ENCODE measurements at places on chromosomes 12 and 14.

DNA sequence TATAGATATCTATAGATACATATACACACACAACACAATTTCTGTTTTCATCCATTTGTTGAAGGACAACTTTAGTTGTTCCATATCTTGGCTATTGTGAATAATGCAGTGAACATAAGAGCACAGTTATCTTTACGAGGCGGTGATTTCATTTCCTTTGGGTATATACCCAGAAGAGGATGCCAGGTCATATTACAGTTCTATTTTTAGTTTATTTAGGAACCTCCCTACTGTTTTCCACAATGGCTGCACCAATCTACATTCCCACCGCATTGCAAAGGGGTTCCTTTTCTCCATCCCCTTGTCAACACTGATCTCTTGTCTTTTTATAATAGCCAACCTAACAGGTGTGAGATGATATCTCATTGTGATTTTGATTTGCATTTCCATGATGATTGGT, 143.4 kb upstream of the ARHGAP5 start:
- DNase-seq = no peak

DNA sequence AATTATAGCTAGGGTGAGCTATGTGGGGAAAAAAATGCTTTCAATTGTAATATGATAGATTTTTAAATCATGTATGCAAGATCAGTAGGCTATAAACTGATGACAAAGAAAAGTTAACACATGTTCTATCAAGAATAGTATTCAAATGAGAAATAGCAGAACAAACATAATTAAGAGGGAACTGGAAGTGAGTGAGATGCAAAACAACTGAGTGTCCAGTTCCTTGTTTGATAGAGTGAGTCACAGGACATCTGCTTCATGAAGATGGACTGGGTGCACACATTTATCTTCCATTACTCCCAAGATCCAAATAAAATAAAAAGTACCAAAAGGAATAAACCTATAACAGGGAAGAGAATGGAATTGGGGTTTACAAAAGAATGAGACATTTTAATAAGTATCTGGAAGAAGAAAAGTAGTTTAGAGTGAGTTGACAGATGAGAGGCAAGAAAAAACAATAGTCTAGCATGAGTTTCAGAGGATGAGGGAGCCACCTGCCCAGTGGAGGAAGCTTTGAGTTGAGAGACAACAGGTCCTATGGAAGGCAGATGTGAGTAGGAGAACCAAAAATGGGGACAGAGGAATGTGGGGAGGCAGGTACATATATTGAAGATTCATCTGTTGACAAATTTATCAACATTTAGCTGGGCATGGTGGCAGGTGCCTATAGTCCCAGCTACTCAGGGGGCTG, 178.1 kb upstream of the ARHGAP5 start:
- DNase-seq = peak; percentile 48

- no peak for DNase-seq
Observed at GRCh38 chr14:101201535-101202151, 298.1 kb upstream of the RTL1 start.

GRCh38 chr12:54616933-54617680, 17.6 kb downstream of the LACRT start:
- peak; percentile 18 for DNase-seq

DNA sequence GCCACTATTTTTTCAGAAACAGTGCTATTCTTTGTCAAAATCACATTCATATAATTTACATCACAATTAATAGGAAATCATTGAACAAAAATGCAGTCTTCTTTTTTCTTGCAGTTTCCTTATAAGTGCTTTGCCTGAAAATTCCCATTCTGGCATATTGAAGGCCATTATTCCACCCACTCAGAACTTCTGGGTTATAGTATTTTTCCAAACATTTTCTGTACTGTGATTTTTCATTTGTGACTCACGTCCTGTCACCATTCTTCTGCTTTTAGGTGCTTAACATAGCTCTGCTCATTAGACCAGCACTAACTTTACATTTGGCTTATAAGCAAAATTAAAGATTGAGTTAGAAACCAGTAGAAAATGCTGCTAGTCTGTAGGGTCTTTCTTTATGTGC, 241.0 kb upstream of the NPAS3 start:
- DNase-seq = no peak

GRCh38 chr12:62205346-62205745, 54.9 kb upstream of the USP15 start:
- DNase-seq = no peak

GRCh38 chr14:20682435-20683124, 1.8 kb upstream of the RNASE4 start:
- peak; percentile 88 for DNase-seq

DNA sequence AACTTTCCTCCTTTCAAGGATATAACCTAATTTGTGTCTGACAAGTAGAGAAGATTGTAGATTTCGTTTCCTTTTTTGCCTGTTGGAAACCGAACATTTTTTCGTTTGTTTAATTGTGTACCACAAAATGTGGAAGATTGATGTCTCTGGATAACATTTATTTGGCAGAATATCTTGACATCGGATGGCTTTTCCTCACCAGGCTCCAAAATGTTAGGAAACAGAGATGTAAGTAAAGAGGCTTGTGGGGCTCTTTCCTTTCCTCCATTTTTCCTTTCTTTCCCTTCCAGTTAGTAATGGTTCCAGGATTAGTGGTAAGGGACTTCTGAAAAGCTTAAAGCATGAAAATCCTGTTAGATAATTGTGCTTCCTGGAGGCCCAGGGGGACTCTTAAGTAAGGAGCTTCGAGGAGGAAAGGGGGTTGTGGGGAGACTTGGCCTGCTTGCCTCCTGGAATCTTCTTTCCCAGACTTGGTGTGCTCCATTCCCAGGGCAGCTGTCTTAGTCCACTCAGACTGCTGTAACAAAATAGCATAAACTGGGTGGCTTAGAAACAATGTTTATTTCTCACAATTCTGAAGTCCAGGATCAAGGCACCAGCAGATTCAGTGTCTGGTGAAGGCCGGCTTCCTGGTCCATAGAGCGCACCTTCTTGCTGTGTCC, 243.1 kb upstream of the PWP1 start:
- DNase-seq = no peak

- no peak for DNase-seq
Observed at GRCh38 chr14:94022532-94023411, 3.4 kb upstream of the OTUB2 start.

GRCh38 chr14:56120091-56120691, 2.0 kb downstream of the PELI2 start:
- peak; percentile 32 for DNase-seq

DNA sequence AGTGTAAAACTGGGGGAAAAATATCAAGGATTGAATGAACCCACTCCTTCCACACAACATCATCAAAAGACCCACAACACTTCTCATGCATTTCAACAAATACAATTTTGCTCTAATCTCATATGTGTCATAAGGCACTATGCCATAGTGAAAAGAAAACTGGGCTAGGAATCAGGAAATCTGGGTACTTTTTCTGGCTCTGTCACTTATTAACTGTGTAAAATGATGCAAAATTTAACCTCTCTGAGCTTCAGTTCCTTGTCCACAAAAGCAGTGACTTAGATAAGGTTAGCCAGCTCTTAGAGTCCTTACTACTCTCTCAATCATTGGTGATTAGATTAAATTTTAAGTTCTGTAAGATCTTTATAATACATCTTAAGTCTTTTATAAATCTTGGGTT, 250.5 kb upstream of the SOX5 start:
- DNase-seq = no peak

DNA sequence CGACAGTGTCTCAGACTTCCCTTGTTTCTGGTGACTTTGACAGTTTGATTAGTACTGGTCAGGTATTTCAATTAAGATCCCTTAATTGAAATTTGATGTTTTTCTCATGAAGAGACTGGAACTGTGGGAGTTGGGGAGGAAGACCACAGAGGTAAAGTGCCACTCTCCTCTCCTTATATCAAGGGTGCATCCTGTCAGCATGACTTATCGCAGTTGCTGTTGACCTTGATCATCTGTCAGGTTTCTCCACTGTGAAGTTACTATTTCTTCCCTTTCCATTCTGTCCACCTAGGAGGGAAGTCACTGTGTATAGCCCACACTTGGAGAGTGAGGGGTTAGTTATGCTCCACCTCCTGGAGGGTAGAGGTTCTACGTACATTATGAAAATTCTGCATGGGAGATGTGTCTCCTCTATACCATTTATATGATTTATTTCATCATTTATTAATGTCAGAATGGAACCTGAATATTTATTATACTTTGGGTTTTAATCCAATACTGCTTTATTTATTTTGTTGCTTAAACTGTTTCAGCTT, 40.3 kb upstream of the SMOC1 start:
- no peak for DNase-seq

DNA sequence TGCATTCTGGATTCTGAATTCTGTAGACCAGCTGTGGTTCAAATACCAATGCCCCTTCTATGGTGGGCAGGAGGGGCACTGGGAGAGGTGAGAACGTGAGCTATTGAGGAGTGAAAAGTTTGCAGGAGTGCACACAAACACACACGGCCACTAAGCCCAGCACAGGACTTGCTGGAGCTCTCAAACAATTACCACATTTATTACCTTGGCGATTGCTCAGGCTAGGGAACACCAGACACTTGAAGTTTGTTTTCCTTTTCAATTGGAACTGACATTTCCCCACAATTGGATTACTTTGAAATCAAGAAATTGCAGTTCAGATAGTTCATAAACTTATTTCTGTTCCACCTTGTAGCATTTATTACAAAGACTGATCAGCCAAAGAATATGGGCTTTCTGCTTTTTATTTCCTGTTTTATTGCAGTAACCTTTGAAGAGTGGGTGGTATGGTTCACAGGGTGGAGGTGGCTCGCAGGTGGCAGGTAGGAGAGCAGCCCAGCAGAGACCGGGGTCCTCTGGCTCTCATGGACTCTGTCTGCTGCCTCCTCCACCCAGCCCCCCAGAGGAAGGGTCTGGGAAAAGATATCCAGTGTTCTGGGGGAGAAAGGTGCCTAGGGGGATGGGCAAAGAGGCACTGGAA, 429.8 kb upstream of the CCDC196 start:
- no peak for DNase-seq

DNA sequence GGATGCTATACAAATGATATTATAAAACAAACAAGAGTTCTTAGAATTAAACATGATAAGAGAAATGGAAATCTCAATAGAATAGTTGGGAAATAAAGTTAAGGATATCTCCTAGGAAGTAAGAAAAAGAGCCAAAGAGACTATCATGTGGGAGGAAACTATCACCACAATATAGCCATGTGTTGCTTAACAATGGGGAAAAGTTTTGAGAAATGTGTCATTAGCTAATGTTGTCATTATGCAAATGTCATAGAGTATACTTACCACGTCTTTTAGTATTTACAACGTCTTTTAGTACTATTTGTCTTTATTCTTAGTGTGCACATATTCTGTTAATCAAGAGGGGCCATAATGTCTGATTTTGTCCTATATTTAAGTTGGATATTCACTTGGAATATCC, 58.7 kb downstream of the ZNF641 start:
- no peak for DNase-seq

DNA sequence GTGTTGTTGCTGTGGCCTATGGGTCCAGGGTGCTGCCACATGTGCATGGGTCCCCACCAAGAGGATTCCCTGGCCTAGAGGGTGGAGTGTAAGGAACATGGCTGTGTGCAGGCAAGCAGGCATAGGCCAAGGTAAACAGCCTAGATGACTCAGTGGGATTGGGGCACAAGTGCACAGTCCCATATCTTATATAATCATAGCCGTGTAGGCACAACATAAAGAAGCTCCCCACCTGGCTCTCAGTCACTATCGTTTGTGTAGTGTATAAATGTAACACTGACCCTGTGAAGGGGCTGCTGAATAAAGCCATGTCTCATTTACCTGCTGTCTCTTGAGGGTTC, 15.7 kb upstream of the RNASE12 start:
- no peak for DNase-seq

- peak; percentile 13 for DNase-seq
Observed at GRCh38 chr14:77965919-77966435, 166.1 kb downstream of the ADCK1 start.

All from B cell (primary cell).